NCI-H2081 treated with DMSO at 0.1 percent for 48 hours (cell line): ENCODE measurements at places on chromosomes 5 and 9.
A peak's percentile ranks its signal among the peaks of the same experiment; 100 is the strongest.

- DNase-seq, result no peak
These were observed 372.7 kb downstream of the TMEM38B start for GRCh38 chr9:106066940-106067524.

GRCh38 chr9:134951994-134952393 is 34.3 kb upstream of the FCN1 start:
- DNase-seq, result no peak

GRCh38 chr9:18692268-18692667 is 218.3 kb downstream of the ADAMTSL1 start:
- no peak for DNase-seq

GRCh38 chr9:33431420-33431819 is 16.0 kb downstream of the AQP3 start:
- no peak for DNase-seq

DNA sequence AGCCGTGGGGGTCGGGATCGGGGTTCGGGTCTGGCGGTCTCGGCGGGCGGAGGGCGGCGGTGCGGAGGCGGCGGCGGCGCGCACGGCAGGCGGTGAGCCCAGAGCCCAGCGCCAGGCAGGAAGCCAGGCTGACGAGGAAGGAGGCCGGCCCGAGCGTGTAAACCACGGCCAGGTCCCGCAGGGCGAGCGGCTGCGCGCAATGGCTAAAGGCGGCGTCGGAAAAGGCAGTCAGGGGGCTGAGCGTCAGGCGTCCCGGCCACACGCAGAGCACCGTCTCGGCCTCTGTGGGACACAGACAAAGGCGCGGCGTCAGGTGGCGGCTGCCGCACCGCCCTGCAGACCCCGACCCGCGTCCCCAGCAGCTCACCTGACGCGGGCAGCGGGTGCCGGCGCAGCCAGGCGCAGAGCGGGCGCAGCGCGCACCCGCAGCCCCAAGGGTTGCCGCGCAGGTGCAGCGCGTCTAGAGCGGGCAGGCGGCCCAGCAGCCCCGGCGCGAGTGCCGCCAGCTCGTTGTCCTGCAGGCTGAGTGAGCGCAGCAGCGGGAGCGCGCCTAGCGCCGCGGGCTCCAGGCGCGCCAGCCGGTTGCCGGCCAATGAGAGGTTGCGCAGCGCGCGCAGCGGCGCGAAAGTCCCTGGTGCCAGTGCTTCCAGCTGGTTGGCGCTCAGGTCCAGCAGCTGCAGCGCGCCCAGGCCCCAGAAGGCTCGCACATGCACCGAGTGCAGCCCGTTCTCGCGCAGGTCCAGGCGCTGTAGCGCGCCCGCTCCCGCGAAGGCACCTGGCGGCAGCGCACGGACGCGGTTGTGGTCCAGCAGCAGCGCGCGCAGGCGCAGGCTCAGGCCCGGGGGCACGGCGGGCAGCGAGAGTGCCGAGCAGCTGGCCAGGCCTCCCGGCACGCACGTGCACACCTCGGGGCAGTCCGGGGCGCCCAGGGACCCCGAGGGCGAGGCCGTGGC is 671 bp downstream of the LRRC26 start:
- DNase-seq, result peak; percentile 68

DNA sequence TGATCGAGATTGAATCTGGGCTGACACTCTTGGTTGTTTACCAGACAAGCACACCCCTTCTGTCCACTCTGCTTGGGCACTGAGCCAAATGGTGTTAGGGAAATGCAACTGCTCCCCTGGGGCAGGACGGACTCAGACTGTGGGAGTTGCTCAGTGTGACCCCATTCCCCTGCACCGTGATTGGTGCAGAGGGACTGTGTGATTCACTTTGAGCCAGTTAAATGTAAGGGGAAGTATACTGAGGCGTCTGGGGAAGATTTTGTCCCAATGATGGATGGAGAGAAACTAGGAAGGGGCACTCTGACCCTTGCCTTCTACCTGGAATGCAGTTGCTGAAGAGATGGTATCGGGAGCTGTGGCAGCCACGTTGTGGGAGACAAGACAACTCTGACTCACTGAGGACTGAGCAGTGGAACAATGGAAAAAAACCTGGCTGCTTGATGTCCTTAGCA is 196.0 kb upstream of the ANKRD55 start:
- no peak for DNase-seq

- DNase-seq, result no peak
These were observed 175.0 kb downstream of the MLLT3 start for GRCh38 chr9:20447291-20447690.

- no peak for DNase-seq
These were observed 292.9 kb downstream of the NSG2 start for GRCh38 chr5:174338185-174339010.

GRCh38 chr5:170296036-170296934 is 1.3 kb downstream of the LCP2 start:
- no peak for DNase-seq

GRCh38 chr9:28234894-28235277 is 661.6 kb upstream of the C9orf72 start:
- no peak for DNase-seq

DNA sequence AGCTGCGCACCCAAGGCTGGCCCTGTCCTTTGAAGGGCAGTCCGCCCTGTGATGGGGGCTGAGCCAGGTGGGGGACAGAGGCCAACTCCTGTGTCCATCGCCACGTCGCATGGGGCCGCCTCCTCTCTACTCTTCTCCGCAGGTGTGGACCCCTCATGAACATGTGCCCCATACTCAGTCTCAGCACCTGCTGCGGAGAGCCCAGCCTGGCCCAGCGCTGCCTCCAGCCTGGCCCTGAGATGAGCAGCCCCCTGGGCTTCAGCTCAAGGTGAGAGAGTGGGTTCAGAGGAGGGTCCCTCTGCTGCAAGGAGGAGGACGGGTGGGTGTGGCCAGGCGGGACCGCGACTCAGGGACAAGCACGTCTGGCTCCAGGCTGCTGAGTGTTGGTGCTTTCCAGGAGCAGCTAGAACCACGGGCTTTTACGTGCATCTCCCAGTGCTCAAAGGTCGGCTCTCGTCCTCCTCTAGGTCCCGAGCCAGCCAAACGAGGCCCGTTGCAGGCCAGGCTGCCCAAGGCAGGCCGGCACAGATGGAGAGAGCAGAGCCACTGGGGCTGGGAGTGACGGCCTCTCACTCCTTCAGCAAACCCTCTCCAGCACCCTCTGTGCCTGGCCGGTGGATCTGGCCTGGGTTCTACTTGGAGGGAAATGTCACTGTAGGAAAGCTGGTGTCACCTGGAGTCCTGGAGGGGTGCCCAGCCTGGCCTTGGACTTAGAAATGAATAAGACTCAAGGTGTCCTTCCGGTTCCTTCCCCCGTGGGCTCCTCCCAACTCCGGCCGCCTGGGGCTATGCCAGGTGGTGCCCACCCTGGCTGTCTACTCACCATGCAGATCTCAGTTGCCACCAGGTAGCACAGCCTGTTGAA is 48.9 kb upstream of the RNF130 start:
- DNase-seq, result no peak

DNA sequence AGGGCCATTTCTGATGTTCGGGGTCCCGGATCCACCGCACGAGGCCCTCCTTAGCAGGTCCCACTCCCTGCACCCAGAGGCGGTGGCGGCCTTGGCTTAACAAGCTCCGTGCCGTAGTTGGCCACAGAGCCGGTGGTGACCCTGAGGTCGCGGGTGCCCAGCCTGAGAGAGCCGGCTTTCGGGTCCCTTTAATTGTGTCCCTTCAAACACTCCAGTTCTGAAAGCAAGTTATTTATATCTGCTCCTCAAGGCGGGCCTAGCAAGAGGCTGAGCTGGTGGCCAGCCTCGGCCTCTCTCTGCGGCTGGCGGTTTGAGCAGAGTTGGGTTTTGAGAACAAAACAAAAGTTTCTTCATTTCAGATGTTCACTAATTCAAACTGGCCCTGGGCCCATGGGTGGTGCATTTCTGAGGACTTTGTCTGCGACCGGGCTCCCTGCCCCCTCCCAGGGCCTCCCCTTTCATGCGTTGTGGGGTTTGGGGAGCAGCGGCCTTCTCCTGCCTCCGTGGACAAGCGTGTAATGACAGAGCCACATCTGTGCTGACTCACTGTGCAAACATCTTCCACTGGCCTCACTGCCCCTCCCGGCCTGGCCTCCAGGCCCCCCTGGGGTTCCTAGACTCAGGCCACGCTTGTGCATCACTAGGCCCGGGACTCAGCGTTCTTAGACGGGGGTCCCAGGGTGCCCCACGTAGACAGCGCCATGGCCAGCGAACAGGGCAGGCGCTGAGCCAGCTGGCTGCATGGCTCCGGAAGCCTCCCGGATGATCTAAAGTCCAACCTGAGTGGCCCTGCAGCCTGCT is 49.4 kb upstream of the COL5A1 start:
- no peak for DNase-seq

GRCh38 chr9:119986713-119987112 is 593.3 kb downstream of the CDK5RAP2 start:
- DNase-seq, result no peak

GRCh38 chr9:134564431-134565170 is 77.0 kb upstream of the COL5A1 start:
- DNase-seq, result no peak

DNA sequence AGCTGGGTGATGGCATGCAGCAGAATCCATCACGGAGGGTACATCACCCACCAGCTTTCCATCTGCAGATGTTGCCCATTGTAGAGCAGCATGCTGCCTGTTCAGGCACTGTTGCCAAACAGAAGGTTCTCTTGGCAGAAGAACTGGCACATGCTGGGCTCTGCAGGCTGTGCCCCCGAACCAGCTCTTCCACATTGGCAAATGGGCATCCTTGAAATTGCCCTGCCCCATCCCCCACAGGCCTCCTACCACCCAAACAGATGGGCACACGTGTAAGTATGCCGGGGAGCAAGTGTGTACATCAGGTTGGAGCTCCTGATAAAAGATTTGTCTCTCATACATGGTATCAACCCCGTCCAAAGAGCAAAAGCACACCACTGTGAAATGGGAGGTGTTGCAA is 220.3 kb upstream of the TAS2R1 start:
- no peak for DNase-seq

GRCh38 chr9:131661568-131662288 is 78.1 kb downstream of the RAPGEF1 start:
- DNase-seq, result no peak

DNA sequence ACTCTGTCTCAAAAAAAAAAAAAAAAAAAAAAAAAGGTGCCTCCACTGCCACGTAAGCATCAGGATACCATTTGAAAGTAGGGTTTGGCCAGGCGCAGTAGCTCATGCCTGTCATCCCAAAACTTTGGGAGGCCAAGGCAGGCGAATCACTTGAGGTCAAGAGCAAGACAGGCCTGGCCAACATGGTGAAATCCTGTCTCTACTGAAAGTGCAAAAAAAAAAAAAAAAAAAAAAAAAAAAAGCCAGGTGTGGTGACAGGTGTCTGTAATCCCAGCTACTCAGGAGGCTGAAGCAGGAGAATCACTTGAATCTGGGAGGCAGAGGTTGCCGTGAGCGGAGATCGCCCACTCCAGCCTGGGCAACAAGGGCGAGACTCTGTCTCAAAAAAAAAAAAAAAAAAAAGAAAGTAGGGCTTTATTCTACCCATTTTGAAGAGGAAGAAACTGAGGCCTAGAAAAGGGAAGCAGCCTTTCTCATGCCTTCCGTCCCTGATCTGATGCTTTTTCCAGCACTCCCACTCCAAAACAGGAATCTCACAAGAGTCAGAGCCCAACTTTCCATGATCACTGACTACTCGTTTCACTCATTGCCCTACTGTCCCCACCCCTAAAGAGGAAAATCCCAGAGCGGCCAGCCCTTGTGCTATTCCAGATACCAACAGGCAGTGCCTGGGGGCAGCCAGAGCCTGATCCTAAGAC is 16.3 kb upstream of the CCIN start:
- no peak for DNase-seq

DNA sequence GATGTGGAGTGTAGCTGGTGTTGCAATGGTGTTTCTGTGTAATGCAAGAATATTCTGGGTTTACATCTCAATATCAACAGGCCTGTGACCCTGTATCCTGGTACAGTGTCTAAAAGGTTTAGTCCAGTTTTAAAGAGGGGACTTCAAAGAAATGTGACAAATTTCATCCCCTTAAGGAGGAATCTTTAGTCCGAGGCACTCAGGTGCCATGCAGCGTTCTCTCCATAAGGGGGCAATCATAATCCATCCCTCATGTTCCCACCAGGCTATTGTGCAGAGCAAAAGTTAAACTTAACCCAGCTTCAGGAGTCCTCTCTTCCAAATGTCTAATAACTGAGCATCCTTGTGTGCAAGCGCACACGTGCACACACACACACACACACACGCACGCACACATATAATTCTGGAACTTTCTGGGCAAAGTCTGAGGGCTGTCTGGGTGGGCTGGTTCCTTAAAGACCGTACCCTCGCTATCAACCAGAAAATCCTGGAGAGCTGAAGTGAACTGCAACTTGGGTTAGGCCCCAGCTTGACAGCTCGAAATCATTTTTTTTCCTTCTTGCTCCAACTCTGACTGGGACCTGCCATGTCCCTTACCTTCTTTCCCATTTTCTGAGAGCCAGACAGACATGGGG is 46.0 kb downstream of the CRB2 start:
- DNase-seq, result no peak

DNA sequence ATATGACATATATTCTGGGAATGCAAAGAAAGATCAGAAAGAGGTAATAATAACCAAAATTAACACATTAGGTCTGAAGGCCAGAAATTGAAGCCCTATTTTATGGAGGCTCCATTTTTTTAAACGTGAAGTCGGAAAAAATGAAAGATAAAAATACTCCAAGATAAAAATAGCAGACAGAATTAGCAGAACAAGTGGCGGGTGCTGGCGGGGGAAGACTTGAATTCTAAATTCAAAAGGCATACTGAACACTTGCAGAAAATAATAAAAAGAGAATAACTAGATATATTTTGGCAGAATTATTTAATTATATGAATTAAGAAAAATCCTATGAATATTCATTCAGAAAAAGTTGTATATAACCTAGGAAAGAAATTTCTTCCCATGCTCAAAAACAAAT is 543.7 kb upstream of the ACO1 start:
- DNase-seq, result no peak

DNA sequence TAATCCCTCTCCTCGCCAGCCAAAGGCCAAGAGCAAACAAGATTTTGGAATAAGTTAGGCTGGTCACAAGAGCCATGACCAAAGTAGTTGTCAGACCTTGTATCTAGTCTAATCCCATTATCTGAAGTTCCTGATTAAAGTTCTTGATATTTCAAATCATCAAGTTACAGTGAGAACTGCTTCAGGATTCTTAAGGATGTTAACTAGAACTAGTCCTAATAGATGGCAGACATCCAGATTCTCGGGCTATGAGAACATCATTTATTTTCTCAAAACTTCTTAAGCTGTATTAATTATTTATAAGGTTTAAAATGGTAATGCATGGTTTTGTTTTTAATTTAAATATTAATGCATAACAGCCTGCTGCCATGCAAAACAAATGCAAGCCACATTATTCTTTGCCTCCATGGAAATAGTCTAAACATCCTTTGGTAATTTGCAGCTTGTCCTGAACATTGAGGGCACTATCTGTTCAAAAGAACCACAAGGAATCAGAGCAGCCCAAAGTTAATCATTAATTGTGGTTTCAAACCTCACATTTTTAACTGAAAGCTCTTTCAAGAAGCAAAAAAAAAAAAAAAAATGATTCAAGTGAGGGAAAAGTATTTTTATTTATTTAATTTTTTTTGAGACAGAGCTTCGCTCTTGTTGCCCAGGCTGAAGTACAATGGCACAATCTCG is 95.1 kb downstream of the TTC39B start:
- DNase-seq, result no peak
